ENCODE measurements at places on chromosomes 11 and 22.

DNA sequence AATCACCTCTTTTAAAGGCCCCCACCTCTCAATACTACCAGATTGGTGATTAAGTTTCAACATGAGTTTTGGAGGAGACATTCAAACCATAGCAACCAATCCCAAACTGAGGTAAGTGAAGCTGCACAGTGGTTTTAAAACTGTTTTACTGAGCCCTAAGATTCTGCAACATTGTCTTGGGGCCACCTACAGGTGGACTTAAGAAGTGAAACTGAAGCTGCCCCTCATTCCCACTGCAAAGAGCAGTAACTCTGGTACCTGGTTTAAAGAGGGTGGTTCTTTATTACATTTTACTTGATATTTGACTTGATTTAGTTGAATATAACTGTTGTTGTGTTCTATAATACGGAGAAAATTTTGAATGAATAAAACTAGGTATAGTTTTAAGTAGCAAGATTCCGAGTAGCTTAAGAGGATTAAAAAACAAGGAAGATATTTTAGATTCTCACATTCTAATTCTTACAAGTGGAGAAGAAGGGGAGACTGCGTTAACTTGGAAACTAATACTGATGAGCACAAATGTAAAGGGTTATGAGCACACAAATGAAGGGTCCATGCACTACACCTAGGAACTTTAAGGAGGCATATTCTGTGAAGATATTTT, 26.7 kb downstream of the SYT9 start:
- DNase-seq, result no peak

DNA sequence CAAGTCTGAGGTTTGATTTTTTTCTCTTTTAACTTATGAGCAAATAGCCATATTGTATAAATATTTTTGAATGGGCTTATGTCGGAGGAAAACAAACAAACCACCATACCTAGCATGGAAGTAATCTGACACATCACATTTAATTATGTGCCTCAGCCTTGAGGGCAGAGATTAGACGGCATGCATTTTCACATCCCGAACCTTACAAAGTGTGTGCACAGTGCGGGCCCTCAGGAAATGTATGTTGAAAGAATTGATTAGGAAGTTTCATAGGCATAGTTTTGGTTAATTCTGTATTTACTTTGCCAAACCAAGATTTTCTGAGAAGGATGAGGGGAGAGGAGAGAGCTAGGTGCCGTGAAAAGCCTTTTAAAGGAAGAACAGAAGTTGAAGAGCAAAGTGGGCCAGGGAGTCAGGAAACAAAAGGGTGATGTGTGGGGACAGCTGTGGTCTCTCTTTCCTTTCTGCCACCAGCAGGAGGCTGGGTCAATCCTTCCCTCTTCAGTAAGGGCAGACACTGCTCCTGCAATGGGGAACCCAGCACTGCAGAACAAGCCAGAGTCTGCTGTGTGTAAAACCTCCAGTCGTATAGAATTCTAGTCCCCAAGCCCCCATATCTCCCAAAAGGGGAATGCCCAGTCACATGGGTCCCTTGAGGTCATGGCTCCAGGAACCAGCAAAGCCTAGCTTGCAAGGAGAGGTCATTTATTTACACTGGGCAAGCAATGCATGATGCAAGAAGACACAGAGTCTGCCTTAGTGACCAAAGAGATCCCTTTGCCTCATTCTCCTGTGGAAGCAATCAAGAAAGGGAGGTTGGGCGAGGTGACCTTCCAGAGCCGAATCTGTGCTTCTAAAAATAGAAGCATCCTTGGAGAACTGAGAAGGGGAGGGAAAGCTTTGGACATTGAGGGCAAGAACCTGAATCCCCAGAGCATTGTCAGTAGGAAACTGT, 71.1 kb upstream of the OLFML1 start:
- no peak for DNase-seq

DNA sequence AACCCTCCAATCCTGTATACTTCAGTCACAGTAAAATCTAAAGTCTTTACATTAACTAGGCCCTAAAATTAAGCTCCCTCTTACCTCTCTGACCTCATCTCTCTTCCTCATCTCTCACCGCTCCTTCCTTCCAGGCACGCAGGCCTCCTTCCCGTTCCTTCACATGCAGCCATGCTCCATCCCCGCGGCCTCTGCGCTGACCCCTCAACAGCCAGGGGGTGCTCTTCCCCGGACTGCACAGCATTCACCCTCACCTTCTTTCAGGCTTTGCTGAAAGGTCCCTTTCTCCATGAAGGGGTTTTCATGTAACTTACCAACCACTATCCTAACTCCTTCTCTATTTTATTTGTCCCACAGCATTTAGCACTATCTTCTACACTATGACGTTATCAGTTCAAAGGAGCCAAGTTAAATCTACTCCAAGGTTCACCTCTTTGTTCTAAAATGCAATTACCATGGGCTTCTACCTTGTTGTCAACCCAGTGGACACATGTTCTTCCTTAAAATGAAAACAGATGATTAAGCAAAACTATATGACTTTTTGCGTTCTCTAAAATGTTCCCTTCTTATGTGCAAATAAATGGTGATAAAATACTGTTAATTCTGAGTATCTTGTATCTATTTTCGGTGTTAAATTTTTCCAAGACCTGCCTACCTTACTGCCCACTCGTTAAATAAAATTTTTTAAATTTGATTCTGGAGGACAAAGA, 57.8 kb upstream of the APOA1 start:
- DNase-seq, result peak; percentile 63

DNA sequence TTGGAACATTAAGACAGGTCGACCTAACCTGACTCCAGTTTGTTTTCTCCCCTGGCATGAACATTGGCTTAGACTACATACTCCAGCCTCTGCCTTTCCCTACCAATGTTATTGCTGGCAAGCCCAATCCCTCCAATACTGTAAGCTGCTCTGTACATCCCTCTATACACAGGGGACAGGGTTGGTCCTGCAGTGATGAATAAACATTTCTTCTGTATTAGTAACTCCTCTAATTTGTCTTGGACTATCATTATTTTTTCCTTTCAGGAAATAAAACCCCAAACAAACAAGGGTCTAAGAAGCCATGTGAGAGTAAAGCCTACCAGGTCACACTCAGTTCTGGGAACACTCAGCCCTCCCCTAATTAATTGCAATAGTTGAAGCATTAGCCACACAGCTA, 35.1 kb upstream of the FJX1 start:
- DNase-seq, result no peak

DNA sequence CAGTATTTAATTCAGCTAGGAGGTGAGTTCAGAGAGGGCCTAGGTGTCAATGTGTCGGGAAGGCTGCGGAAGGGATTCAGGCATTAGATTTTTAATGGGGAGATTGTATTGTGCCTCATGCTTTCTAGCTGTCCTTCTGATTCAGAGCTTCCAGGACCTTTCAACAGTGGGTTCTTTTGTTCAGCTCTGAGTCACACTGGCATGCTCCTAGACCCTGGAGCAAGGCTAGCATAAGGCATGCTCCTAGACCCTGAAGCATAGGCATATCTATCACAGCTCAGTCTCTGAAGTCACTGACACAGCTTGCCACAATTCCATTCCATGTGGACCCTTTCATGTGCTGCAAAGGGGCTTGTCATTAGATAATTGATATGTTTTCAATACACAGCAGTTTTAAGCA, 396.9 kb downstream of the RAB38 start:
- no peak for DNase-seq

DNA sequence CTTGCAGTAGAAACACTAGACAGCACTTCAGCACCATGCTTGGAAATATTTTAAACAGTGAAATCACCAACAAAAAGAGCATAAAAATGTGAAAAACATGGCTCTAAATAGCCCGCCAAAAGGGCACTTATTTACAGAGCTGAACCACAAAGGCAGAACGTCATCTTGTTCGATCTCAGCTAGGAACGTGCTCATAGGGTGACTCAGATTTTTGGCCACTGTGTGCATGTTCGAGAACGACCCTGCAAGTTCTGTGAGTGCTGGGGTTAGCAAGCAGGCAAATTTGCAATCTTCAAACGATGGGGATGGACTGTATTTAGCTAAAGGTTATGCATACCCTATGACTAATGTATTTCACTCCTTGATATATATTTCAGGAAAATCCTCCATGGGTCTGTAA, 30.6 kb downstream of the OR2AT4 start:
- no peak for DNase-seq

GRCh38 chr22:17931400-17931825, 92.9 kb downstream of the MICAL3 start:
- DNase-seq, result no peak

DNA sequence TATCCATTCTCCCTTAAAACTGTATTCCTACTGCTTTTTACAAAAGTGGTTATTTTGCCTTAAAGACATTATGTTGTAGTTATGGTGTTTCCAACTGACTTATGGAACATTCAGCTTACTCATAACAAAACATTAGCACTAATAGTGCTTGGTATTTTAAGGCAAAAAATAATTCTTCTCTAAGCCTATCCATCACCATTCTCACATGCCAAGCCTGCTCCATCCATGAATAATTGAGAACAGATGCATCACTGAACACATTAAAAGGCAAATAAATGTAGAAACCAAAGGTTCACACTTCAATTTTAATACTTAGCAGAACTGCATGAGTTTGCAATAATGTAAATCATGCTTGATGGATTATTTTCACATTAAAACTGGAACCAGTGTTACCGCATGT, 42.3 kb upstream of the DDI1 start:
- no peak for DNase-seq

GRCh38 chr11:120867024-120867423, 156.9 kb upstream of the TBCEL start:
- DNase-seq, result no peak

GRCh38 chr11:122523846-122524805, 131.4 kb upstream of the UBASH3B start:
- DNase-seq, result no peak

GRCh38 chr11:126343051-126343450, 12.4 kb upstream of the ST3GAL4 start:
- DNase-seq, result no peak

DNA sequence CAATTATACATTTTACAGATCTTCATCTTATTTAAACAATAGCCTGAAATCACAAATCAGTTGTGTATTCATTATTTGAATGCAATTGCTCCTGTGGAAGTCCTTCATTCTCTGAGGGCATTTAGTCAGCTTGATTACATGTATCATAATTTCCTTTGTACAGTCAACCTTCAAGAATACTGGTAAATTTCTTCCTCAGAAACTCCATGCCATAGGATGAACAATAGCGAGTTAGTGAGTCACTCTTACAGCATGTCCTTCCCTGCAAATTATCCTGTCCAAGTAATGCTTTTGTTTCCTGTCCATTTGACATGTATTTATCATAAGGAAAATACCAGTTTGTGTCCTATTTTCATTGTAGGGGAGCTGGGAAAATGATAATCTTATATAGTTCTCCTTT, 3.8 kb downstream of the OR10S1 start:
- no peak for DNase-seq

DNA sequence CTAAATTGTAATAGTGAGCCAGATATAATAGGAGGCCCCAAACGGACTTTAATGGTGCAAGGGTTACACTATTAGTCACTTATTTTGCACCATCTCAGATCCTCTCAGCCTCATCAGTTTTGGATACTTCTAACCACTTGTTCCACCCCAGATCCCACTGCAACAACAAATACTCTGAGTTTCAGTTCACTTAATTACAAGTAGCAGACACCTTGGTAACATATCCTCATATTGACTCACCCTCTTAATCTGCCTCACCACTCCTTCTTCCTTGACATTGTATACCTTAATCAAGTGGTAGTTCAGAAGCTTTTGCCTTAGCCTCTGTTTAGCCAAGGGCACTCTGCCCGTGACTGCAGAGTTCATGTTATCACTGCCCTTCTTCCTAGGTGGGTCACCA, 256.1 kb upstream of the UBASH3B start:
- no peak for DNase-seq

DNA sequence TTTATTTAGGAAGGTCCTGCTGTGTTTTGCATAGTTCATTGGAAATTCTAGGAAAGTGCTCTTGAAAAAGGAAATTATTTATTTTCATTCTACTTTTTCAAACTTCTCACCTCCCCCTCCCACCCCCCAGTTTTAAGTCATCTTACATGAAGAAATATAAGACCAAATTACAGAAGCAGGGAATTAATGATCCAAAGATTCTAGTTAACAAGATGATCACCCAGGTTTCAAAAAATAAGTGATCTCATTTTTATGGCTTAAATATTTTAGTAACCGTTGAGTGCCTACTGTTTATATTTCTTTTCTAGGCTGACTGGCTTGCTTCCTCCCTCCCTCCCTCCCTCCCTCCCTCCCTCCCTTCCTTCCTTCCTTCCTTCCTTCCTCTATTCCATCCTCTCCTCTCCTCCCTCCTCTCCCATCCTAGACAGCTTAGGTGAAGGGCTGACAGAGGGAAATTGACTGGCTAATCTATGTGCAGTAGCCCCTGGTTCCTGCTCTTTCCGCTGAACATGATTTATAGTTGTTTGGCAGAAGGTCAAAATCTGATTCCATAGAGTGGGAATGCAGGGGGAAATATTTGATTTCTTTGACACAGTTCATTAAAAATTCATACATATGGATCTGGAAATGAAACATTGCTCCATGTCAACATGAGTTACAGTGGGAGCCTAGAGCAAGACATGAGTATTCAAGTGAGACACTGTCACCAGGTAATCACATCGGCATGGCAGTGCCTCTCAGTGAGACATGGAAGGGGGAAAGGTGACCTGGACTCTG, 123.4 kb downstream of the COMMD9 start:
- no peak for DNase-seq

GRCh38 chr11:17076517-17077239, 789 bp downstream of the RPS13 start:
- no peak for DNase-seq

DNA sequence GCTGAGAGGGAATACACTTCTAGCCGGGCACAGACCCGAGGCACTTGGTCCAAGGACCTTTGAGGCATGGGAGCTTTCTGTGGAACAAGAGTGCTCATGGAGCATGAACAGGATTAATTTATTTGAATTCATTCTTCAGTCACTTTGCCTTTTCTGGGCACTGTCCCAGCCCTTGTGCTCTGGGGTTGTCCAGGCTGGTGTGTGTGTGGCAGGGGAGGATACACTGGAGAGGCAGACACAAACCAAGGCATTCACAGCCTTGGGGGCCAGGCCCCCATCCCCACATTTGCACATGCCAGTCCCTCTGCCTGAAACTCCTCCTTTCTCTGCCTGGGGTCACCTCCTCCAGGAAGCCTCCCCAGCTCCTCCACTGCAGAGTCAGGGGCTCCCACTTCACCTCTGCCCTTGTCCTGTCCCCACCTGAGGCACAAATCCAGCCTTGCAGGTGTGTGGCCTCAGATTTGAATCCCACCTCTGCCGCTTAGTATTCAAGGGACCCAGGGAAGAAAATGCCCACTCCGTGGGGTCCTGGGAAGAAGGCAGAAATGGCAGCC, 55.5 kb downstream of the MYO7A start:
- DNase-seq, result no peak
